ENCODE measurements at places on chromosomes 7 and 10.

GRCh38 chr10:24451325-24451820 lies 242.4 kb downstream of the KIAA1217 start:
- no peak for DNase-seq

DNA sequence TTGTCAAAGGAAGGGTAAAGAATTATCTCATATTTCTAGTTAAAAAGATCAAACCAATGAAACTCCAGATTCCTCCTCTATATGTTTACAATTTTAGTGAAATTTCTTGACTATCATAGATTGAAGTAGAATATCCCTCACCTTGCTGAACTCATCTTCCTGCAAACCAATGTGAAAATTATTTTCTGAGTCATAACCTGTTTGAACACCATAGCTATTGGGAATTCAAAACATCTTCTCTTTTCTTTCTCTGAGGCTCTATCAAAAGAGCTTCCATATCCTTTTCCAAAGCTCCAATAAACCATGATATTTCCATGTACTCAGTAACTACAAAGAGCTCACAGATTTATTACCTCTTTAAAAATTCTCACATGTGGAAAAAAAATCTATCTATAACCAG lies 134.3 kb downstream of the DOCK4 start:
- DNase-seq: no peak

GRCh38 chr7:130822642-130823041 lies 88.6 kb upstream of the KLF14 start:
- DNase-seq: no peak

GRCh38 chr7:38831259-38831996 lies 77.6 kb downstream of the VPS41 start:
- DNase-seq: no peak

- no peak for DNase-seq
Observed at GRCh38 chr10:31166606-31167005, 134.9 kb upstream of the ZNF438 start.

- DNase-seq: no peak
Observed at GRCh38 chr10:68046642-68047041, 28.4 kb downstream of the HERC4 start.

GRCh38 chr10:60901561-60902235 lies 42.3 kb downstream of the RHOBTB1 start:
- no peak for DNase-seq

GRCh38 chr7:80622541-80622940 lies 15.9 kb upstream of the CD36 start:
- no peak for DNase-seq

DNA sequence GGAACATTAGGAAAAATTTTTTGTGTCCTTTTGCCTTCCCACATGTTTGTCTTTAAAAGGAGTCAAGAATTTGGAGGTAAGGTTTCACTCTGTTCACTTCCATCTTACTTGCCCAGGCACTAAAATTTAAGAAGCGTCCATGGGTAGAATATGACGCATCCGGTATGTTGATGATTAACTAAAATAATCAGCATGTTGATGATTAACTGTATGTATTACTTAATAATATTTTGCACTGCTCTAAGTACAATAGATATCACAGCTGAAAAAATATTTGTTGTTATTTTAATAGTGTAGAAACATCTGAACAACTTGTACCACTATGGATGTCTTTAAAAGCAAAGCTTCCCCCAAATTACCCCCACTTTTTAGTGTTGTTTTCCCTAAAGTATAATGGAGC lies 11.5 kb downstream of the ANKRD22 start:
- no peak for DNase-seq

GRCh38 chr7:82247814-82248433 lies 195.7 kb downstream of the CACNA2D1 start:
- no peak for DNase-seq

- no peak for DNase-seq
Observed at GRCh38 chr7:105675934-105676371, 94.7 kb upstream of the EFCAB10 start.

GRCh38 chr10:24438800-24439199 lies 229.9 kb downstream of the KIAA1217 start:
- no peak for DNase-seq

DNA sequence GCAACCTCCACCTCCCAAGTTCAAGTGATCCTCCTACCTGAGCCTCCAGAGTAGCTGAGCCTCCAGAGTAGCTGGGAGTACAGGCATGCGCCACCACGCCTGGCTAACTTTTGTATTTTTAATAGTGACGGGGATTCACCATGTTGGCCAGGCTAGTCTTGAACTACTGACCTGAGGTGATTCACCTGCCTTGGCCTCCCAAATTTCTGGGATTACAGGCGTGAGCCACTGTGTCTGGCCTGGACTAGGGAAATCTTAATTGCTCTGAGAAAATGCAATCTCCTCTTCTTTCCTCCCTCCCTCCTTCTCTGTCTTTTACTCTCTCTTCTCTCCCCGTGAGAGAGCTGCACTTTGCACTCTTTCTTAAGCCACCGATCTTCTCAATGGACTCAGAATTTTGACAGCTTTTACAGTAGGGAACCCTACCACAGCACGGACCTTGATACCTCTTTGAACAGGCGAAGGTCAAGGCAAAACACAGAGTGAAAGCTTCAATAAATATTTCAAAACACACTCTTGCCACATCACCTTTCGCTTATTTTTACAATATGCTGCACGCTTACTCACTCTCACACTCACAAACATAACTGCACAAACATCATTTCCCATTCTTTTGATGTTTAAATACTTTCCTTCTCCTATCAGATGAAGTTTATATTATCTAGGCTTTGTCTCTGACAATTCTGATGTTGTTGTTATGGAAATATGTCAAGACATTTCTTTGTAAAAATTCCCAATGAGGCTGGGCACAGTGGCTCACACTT lies 173.4 kb upstream of the NRP1 start:
- no peak for DNase-seq

- no peak for DNase-seq
Observed at GRCh38 chr10:96228408-96228994, 42.9 kb downstream of the BLNK start.

DNA sequence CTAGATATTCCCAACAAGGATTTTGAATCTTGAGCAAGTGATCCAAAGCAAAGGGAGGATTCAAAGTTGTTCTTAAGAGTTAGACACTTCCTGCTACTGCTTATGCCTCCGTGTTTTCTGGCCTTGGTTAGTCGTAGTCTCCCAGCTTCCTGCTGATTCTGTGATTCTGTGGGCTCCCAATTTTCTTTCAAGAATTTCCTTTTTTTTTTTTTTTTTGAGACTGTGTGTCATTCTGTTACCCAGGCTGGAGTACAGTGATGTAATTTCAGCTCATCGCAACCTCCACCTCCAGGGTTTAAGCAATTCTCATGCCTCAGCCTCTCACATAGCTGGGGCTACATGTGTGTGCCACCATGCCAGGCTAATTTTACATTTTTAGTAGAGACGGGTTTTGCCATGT lies 4.4 kb upstream of the ITGB8 start:
- no peak for DNase-seq

- DNase-seq: no peak
Observed at GRCh38 chr10:84523526-84523925, 195.1 kb downstream of the CCSER2 start.

GRCh38 chr10:101840102-101840684 lies 3.4 kb downstream of the KCNIP2 start:
- no peak for DNase-seq

DNA sequence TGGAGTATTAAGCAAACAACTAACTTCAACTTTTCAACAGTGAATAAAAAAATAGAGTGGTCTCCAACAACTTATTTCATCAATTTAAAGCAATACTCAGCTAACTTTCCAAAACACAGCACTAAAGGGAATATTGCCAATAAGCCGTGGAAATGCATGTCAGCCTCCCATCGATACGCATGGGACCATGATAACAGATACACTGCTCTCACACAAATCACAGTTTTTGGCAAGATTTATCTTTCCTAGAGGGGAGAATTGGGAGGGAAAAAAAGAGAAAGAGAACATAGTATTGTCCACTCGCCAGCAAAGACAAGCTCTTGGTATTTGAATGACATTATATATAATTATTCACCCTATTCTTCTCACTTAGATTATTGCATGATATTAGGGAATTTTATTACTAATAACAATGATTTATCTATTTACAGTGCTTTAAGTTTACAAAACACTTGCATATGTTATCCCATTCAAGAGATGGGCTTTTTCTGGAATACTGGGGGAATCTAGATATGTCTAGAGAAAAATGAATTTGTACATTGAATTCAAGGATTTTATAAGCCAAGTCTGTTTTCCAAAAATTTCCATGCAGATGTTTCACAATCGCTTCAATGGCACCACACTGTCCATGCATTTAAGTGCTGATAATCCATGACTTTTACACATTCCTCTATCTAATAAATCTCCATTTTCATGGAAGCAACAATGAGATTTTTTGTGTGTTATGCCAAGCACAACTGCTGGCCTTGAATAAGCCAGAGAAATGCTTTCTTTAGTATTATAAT lies 194.0 kb upstream of the MGMT start:
- no peak for DNase-seq

- peak; percentile 40 for DNase-seq
Observed at GRCh38 chr7:27141923-27142579, 1.4 kb downstream of the HOXA5 start.

GRCh38 chr10:86355571-86356038 lies 11.0 kb downstream of the GRID1 start:
- DNase-seq: peak; percentile 48

DNA sequence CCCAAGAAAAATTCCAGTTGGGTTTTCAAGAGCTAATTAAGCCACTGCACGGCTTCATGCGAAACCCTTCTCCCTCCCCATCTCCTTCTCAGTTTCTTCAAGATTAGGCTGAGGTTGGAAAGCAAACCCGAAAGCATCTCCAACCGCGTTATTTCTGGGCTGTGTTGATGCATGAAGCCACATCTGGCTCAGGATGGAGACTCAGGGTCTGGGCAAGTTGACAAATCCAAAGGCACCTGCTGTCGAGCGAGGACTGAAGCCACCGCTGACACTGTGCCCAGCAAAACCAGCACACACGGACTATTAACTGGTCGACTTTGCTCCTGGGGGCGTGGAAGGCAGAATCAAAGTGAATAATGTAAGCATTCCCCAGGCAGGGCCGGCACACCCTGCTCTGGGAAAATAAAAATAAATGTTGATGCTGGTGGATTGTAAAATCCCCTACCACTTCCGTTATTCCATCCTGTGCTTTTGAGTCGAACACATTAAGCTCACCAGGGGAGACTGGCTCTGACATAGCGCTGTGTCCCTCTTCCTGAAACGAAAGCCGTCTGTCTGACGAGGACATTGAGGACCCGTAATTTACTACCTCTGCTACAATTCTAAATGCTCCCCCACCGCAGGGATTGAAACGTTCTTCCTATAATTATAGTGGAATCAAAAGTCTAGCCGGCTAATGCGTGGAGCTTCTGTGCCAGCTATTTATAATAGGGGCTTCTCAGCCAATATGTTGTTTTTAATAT lies 269.8 kb downstream of the ADARB2 start:
- no peak for DNase-seq

DNA sequence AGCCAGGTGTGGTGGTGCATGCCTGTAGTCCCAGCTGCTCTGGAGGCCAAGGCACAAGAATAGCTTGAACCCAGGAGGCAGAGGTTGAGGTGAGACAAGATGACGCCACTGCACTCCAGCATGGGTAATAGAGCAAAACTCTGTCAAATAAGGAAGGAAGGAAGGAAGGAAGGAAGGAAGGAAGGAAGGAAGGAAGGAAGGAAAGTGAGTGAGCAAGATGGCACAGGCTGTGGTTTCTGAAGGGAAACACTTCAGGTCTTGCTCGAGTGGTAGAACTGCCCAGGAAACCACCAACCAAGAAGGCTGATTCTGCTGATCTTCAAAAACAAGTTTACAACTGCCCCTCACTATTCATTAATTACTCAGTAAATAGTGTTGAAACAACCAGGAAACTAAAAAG lies 45.2 kb downstream of the EZH2 start:
- no peak for DNase-seq

DNA sequence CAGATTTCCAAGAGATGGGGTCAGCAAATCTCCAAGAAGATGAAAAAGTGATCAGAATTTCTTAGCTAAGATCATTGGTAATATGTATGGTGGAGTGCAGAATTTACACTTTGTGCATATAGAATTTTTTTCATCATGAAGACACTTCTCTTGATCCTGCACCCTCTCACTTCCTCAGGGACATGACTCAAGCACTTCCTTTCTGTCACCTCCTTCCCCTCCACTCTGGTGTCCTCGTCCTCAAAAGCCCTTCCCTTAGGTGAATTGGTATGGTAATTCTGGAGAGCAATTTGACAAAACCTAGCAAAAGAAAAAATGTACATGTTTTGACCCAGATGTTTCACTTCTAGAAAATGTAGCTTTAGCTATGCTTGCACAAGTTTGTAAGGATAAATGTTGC lies 18.1 kb downstream of the CALN1 start:
- DNase-seq: no peak

GRCh38 chr10:21078410-21079329 lies 181.6 kb upstream of the NEBL start:
- DNase-seq: peak; percentile 63

DNA sequence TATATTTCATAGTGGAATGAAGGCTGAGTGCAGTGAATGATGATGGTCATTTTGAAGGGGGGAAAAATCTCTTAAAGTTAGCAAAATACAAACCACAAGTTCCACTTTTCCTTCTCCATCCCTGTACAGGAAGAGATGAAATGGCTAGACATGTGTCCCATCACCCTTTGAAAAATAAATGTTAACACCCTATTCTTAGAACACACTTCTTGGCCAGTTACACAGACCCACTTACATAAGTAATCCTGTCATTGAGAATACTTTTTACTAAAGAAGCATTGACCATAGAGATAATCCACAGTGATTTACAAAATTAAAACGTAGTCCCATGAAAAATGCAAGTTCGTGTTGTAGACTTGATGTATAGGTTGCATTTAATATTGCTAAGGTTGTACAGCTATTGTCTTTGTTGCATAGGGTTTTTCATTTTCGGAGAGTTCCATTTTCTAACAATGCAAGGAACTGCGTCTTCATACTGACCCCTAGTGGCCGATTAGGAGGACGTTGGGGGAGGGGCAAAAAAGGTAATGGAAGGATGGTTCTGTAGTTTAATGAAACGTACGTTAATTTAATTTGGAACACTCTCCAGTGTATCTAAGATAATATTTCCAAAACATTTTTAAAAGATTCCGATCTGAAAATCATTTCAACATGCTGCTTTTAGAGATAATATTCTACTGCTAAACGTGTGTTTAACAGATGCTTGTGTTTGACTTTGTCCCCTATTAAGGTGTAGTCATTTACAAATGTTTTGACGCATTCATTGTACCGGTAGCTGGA lies 60.9 kb downstream of the ARMC3 start:
- DNase-seq: peak; percentile 59

GRCh38 chr10:110764378-110764777 lies 107.3 kb upstream of the PDCD4 start:
- DNase-seq: no peak

Data from left hindlimb (tissue), 1 donor.